CD8-positive, alpha-beta memory T cell (primary cell): ENCODE measurements at places on chromosomes 4 and X. TPM values are rescaled to one million over a fixed set of nuclear protein-coding genes. Genes with fewer than 3 reads are reported as not detected.

DNA sequence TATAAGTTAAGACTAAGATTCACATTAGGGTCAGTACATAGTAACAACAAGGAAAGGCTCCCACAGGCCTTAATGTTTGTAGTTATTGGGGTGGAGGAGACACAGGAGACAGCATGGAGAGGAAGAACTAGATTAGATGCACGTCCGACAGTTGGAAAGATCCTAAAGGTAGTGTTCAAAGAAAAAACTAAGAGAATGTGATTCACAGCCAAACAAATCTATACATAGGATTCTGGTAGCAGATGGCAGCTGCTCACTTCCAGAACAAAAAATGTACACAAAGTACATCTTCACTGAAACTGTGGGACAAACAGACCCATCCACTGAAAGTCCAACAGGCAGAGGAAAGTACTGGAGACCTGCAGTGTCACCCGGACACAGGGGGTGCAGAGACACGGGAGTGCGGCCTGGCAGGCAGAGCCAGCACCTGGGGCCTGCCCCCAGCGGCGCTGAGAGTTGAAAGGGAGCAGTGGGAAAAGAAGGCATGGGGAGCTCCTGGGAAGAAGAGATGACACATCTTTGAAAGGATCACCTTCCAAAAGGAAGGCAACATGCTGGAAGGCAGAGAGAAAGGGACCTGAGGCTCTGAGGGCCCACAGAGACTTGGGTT lies 40.0 kb downstream of the NELFA start:
- no peak for DNase-seq
- no peak overlapping the region for H3K27ac ChIP-seq
- peaks cover 4% of the 10 kb centered on the region for H3K4me1 ChIP-seq
- H3K4me3 ChIP-seq: no peak overlapping the region
- H3K36me3 ChIP-seq: peaks cover 3% of the 10 kb centered on the region

DNA sequence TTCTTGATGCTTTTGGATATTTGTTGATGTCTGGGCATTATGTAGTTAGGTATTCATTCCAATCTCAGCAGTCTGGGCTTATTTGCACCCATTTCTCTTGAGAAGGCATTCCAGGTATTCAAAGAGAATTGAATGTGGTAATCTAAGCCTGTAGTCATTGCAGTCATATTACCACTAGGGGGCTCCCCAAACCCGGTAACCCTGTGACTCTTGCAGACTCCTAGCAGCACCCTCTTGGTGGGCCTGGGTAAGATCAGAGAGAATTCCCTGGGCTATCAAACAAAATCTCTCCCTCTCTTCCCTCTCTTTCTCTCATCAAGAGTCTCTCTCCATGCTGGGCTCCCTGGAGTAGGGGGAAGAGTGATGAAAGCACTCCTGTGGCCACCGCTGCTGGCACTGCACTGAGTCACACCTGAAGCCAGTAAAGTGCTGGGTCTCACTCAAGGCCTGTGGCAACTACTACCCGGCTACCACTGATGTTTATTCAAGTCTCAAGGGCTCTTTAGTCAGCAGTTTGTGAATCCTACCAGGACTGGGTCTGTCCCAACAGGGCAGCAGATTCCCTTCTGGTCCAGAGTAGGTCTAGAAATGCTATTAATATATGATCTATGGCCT lies 187.7 kb upstream of the NUDT10 start:
- no peaks in the 10 kb centered on the region for H3K36me3 ChIP-seq
- no peaks in the 10 kb centered on the region for H3K27me3 ChIP-seq
- DNase-seq: peak; percentile 5
- H3K4me1 ChIP-seq: no peaks in the 10 kb centered on the region

AFF2 gene
- 0.33 TPM for total RNA-seq

DNA sequence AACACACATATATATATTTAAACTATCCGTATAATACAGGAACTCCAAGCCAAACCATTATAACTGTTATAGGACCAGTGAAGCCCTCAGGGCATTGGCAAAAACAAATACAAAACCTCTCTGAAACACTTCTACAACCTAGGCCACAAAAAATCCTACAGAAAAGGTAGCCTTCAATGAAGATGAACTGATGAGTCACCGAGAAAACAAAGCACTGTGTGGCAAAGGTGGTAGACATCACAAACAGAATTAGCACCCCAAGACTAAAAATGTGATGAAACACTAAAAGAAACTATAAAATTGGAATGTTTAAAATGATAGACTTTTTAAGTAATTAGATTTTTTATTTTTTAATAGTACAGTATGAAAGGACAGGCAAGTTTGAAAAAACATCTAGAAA lies 5.5 kb upstream of the HSPA4L start:
- no peak overlapping the region for H3K27ac ChIP-seq
- H3K4me1 ChIP-seq: no peaks in the 10 kb centered on the region
- H3K36me3 ChIP-seq: no peaks in the 10 kb centered on the region
- peaks cover 17% of the 10 kb centered on the region for H3K27me3 ChIP-seq

CSAG3 gene
- total RNA-seq: not detected

LINC00632 gene
- total RNA-seq: not detected

- no peak overlapping the region for H3K27ac ChIP-seq
- H3K4me3 ChIP-seq: no peak overlapping the region
- DNase-seq: no peak
- H3K4me1 ChIP-seq: no peaks in the 10 kb centered on the region
These were observed 80.7 kb upstream of the PLAC8 start for GRCh38 chr4:83195269-83195668.

GPR50 gene
- not detected for total RNA-seq

- H3K4me3 ChIP-seq: no peak overlapping the region
- H3K36me3 ChIP-seq: no peaks in the 10 kb centered on the region
- no peak overlapping the region for H3K27ac ChIP-seq
- H3K4me1 ChIP-seq: peaks cover 84% of the 10 kb centered on the region
These were observed 19.7 kb downstream of the TMEM131L start for GRCh38 chr4:153485860-153486259.

DNA sequence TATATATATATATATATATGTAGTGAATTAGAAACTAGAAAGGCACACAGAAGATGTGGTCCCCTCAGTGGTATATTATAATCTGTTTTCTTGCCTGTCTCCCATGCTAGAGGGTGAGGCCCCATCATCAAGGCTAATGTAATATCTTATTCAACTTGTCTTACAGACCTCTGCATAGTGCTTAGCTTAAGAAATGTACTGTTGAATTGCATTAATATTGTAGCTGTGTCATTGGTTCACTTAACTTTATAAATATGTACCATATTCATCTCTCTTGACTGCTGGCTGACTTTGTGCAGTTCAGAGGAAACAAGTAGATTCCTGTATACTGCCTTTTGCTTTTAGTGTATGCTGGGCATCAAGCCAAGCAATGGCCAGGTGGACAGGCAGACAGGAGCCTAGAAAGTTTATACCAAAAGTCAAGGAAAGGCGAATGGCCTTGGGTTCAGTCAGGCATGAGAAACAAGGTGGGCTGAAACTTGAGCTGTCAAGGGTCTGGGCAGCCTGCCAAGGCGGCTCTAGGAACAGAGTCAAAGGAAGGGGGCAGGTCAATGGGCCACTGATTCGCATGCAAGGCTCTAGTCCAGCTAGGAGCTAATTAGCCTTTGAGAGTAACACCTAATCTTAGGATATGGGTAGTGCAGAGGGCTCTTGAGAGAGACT lies 78.8 kb upstream of the LEF1 start:
- peaks cover 6% of the 10 kb centered on the region for H3K4me1 ChIP-seq
- no peak for DNase-seq
- no peaks in the 10 kb centered on the region for H3K27me3 ChIP-seq
- H3K4me3 ChIP-seq: no peak overlapping the region
- H3K27ac ChIP-seq: no peak overlapping the region

LRP2BP gene
- total RNA-seq: 0.35 TPM

TAF7L gene
- total RNA-seq: not detected

RBM3 gene
- 245 TPM for total RNA-seq

- no peak overlapping the region for H3K4me3 ChIP-seq
- no peaks in the 10 kb centered on the region for H3K36me3 ChIP-seq
- peaks cover 3% of the 10 kb centered on the region for H3K27me3 ChIP-seq
These were observed 761 bp downstream of the CLRN2 start for GRCh38 chr4:17515445-17516407.

GRCh38 chrX:31223817-31224216 lies 152.0 kb upstream of the FTHL17 start:
- H3K4me3 ChIP-seq: no peak overlapping the region
- H3K36me3 ChIP-seq: no peaks in the 10 kb centered on the region
- H3K27ac ChIP-seq: no peak overlapping the region
- no peaks in the 10 kb centered on the region for H3K27me3 ChIP-seq
- DNase-seq: no peak

DNA sequence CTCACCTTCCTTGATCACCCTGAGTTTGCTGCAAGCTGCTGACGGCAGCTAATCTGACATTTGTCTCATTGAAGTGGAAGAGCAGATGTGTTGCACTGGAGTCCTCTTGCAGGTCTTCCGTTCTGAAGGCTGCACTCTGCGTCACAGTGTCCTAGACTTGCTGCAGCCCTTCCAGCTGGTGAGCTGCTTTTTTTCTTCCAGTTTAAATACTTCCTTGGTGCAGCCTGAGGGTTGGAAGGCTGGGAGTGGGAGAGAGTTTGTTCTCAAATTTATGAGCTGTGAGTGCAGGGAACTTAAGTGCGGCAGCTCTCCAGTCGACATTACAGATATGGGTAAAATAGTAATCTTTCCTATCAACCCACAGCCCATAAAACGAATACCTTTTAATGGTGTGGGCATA lies 303.6 kb upstream of the FAT1 start:
- no peaks in the 10 kb centered on the region for H3K4me1 ChIP-seq
- no peaks in the 10 kb centered on the region for H3K36me3 ChIP-seq
- H3K27ac ChIP-seq: no peak overlapping the region

DNA sequence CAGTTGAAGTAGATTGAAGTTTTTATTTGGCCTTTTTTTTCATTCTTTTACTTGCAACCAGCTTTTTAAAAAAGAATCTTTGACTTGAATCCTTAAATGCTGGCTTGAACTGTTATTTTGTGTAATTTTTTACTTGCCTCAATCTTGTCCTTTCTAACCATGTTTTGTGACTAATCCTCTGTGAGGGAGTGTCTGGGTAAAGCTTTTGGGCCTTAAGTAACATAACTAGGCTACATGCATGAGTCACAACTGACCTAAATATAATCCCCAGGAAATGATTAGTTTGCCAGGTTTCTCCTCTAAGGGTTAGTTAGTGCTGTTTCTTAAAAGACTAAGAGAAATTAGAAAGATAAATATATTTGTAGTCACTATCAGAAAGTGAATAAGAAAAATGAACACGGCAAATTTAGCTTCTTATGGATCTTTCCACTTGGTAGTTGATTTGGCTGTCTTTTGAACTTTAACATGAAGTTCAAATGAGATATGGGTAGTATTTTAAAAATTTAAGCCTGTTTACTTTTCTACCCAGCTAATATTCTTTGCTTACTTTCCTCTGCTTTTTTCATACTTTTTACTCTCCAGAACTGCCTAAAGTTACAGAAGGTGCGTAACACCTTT lies 13.0 kb downstream of the EXOC1 start:
- H3K4me1 ChIP-seq: no peaks in the 10 kb centered on the region
- H3K36me3 ChIP-seq: peaks cover 41% of the 10 kb centered on the region
- H3K27me3 ChIP-seq: no peaks in the 10 kb centered on the region
- DNase-seq: no peak
- no peak overlapping the region for H3K4me3 ChIP-seq

- no peaks in the 10 kb centered on the region for H3K36me3 ChIP-seq
These were observed 1.1 kb upstream of the ARMCX4 start for GRCh38 chrX:101484135-101484534.

- H3K27ac ChIP-seq: peak overlapping the region; percentile 96
- H3K27me3 ChIP-seq: no peaks in the 10 kb centered on the region
- H3K36me3 ChIP-seq: peaks cover 22% of the 10 kb centered on the region
- peak overlapping the region; percentile 97 for H3K4me3 ChIP-seq
- DNase-seq: no peak
These were observed 1.2 kb downstream of the TMSB4X start for GRCh38 chrX:12975991-12976558.

ZCCHC18 gene
- total RNA-seq: 2.9 TPM

SLC10A4 gene
- total RNA-seq: not detected

GRCh38 chr4:112511803-112512118 lies 4.2 kb downstream of the NEUROG2 start:
- DNase-seq: no peak
- no peak overlapping the region for H3K27ac ChIP-seq
- peaks cover 82% of the 10 kb centered on the region for H3K27me3 ChIP-seq
- no peak overlapping the region for H3K4me3 ChIP-seq
- peaks cover 33% of the 10 kb centered on the region for H3K4me1 ChIP-seq
- no peaks in the 10 kb centered on the region for H3K36me3 ChIP-seq

BMP15 gene
- total RNA-seq: not detected
